Suprapubic skin (tissue), 4 donors: ENCODE measurements at places on chromosomes 16 and 17. TPM values are rescaled to one million over a fixed set of nuclear protein-coding genes. Genes with fewer than 3 reads are reported as not detected.

GRCh38 chr16:56413381-56413780 lies 12.0 kb downstream of the AMFR start:
- no peak for DNase-seq

DNA sequence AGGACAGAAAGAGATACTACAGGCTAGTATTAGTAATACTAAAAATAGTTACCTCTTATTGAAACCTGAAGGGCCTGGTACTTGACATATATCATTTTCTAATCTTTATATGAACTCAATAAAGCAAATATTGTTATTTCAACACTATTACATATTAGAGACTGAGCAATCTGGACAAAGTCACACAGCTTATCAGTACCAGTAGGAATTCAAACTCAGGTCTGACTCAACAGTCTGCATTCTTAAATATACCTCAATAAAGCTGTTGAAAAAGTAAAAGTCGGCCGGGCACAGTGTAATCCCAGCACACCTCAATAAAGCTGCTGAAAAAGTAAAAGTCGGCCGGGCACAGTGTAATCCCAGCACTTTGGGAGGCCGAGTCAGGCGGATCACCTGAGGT lies 67.4 kb downstream of the KANSL1 start:
- DNase-seq = no peak

- DNase-seq = no peak
Measured at GRCh38 chr16:23500212-23500861, 10.0 kb downstream of the GGA2 start.

GRCh38 chr16:79272141-79272577 lies 328.4 kb downstream of the MAF start:
- DNase-seq = no peak

GRCh38 chr16:84746875-84747274 lies 47.1 kb downstream of the USP10 start:
- DNase-seq = no peak

DNA sequence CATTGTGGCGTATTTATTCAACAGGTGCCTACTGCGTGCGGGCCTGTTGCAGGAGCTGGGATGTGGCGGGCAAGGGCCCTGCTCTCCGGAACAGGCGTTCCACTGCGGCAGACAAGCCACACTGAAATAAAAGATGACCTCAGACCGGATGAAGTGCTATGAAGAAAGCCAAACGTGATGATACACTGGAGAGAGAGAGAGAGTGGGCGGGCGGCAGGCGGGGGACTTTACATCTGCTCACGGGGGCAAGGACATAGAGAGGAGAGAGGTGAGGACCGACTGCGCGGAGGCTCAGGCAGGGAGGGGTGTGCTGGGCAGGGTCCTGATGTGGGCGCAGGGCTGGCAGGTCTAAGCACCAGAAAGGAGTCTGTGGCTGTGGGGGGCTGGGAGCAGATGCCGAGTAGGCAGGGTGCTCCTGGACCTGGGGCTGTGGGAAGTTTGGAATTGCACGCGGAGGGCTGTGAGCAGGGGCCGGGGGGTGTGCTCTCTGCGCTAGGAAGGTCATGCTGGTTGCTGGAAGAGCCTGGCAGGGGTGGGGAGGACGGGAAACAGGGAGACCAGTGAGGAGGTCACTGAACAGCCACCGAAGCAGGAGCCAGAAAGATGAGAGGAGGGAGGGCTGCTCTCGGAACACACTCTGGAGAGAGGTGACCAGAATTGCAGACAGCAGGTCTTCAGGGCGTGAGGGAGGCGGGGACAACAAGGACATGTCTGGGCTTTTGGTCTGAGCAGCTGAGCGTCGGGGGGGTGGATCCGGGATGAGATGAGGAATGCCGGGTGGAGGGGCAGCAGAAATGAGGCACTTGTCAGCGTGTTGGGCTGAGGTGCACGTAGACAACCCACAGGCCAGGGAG lies 9.9 kb downstream of the MXRA7 start:
- peak; percentile 87 for DNase-seq

DNA sequence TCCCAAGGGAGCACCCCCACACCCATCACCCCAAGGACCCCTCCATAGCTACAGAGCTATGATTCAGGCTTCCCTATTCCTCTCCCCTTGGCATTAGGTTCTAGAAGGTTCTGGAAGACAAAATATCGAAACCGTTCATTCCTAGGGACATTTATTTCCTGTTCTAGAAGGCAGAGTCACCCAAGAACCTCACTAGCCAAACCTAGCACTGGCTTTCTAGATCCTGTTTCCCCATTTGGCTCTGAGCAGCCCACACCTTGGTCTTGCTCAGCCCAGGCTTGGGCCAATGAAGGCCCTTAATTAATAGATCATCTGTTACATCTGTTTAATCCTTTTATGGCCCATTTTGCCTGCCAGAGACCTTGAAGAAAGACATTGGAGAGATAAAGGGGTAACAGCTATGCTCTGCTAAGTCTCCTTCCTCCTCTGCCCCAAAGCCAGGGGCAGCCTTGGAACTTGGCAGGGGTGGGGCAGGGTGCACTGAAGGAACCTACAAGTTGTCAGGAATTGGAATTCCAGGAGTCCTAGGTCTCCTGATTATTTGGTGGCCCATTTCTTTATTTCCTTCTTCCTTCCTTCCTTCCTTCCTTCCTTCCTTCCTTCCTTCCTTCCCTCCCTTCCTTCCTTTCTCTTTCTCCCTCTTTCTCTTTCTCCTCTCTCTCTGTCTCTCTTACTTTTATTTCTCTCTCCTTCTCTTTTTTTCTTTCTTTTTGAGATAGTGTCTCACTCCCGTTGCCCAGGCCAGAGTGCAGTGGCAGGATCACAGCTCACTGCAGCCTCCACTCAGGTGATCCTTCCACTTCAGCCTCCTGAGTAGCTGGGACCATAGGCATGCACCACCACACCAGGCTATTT lies 8.7 kb upstream of the FZD2 start:
- no peak for DNase-seq

GRCh38 chr16:56944954-56945839 lies 13.3 kb downstream of the HERPUD1 start:
- DNase-seq = no peak

- peak; percentile 13 for DNase-seq
Measured at GRCh38 chr16:12584488-12585233, 219.0 kb downstream of the CPPED1 start.

DNA sequence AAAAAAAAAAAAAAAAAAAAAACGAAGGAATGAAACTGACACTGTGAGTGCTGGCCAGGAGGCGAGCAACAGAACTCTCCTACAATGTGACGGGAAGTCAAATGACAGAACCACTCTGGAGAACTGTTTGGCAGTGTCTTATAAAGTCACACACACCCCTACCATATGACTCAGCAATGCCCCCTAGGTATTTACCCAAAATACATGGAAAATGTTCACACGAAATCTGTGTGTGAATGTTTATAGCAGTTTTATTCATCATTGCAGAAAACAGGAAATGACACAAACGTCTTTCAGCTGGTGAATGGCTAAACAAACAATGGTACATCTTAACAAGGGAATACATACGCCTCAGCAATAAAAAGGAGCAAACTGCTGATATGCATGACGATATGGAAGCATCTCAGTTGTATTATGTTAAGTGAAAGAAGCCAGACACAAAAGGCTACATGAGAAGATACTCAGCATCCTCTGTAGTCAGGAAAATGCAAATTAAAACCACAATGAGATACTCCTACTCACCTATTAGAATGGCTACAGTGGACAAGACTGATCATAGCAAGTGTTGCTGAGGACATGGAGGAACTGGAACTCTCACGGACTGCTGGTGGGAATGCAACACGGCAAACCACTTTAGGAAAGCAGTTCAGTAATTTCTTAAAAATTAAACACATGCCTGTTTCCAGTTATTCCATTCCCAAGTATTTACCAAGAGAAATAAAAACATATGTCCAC lies 74.7 kb downstream of the TBC1D16 start:
- no peak for DNase-seq

DNA sequence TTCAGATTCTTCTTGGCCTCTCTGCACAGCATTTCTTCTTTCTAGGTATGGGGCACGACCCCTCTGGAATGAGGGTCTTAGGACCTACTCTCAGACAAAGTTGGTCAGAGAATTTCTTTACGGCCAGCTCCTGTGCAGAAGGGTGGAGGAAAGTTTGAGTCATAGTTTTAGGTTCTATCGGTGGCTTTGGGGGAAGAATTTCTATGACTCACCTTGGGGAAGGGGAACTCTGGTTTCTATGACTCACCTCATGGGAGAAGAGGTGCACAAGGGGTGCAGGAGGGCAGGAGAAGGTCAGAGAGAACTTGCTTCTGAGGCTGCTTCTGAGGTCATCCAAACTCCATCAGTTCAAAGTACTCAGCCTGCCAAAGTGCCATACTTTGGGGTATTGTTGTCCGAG lies 2.5 kb upstream of the ABCC12 start:
- no peak for DNase-seq

DNA sequence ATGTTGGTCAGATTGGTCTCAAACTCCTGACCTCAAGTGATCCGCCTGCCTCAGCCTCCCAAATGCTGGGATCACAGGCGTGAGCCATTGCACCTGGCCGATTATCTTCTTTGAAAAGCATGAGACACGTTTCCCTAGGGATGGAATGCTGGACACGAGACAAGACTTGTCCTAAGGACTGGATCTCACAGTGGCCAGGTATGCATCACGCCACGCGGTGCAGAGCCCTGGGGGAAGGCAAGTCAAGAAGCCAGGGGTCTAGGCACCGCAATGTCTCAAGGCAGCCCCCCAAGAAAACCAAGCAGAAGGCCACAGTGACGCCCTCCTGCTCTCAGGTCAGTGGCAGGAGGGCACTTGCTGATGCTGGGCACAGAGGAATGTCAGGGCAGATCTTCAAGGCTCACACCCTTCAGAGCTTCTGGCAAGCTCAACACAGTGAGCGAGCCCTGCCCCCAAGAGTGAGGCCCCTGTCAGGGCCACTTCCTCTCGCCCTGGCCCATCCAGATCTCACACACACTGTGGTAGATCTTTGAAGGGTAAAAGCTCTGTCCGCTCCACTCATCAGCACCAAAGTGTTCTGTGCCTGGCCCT lies 134.7 kb downstream of the ZNF778 start:
- DNase-seq = no peak

- DNase-seq = peak; percentile 35
Measured at GRCh38 chr16:2824626-2825025, 5.5 kb upstream of the ZG16B start.

DNA sequence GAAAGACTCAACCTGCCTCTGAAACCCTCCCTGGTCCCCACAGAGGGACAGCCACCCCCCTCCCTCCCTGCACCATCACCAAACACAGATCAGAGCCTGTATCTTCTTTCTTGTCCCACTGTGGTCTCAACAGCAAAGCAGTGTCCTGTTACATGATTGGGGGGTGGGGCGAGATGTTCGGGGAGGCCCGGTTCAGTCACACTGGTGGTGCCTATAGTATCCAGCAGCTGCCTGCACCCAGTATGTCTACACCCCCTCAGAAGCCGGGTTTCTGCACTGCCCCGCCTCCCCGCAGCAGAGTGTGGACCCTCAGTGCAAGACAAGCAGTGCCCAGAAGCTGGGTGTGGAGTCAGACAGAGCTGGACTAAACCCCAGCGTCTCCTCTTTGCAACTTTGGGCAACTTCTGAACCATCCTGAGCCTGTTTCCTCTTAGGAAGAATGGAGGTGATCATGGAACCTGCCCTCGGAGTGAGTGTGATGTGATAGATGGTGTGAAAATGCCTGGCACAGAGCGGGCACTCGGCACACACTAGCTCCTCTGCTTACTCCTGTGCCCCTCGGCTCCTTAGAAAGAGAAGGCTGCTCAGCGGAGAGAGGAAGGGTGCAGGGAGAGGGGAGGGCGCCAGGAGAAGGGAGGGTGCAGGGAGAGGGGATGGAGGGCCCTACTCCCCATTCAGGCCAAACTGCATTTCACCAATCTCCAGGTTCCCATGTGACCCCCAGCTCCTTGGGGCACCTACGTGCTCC lies 84.0 kb upstream of the TNRC6C start:
- DNase-seq = no peak

DNA sequence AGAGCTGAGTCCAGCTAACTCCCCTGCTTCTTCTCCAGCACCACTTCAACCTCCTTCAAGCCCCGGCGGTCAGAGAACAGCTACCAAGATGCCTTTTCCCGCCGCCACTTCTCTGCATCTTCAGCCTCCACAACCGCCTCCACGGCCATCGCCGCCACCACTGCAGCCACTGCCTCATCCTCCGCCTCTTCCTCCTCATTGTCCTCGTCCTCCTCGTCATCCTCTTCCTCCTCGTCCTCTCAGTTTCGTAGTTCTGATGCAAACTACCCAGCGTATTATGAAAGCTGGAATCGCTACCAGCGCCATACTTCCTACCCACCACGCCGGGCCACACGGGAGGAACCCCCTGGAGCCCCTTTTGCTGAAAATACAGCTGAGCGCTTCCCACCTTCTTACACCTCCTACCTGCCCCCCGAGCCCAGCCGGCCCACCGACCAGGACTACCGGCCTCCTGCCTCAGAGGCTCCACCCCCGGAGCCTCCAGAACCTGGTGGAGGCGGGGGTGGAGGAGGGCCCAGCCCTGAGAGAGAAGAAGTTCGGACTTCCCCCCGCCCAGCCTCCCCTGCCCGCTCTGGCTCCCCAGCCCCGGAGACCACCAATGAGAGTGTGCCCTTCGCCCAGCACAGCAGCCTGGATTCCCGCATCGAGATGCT lies 7.1 kb downstream of the SETD1A start:
- no peak for DNase-seq

DNA sequence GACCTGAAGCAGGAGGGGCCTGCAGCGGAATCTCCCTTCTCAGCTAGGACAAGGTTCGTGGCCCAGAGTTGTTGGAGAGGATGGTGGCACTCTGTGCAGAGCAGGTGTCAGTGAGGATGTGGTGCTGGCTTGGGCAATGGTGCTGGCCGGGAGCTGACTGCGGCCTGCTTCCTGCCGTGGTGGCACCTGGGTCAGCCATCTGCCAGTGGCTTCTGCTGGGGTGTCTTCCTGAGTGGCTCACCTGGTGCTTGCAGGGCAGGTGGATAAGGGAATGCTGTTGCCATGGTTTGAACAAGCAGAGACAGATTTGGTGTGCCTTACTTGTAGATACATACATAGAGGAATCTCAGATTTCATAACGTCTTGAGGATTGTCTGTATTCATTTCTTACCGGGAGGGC lies 69.6 kb downstream of the SEC14L1 start:
- DNase-seq = peak; percentile 69

DNA sequence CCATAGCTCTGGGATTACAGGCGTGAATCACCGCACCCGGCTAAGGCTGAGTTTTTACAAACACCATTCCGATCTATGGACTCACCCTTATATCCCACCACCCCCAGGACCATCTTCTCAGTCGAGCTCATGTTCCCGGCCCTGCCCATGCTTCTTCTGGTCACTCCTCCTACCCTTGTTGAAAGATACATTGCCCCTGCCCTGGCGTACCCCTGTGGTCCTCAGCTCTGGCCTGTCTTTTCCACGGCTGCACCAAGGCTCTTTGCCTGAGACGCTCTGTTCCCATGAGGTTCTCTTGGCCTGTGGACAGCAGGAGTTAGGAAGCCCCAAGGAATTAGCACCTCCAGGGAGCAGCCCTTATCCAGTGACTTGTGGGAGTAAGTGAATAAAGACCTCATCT lies 379.4 kb upstream of the TNRC6C start:
- no peak for DNase-seq

KRT32 gene
- 11.5 TPM for total RNA-seq

C16orf96 gene
- 1.2 TPM for total RNA-seq

ITGAL gene
- total RNA-seq = 0.70 TPM

OTOA gene
- total RNA-seq = 0.40 TPM

TUBG2 gene
- 32.3 TPM for total RNA-seq

TRPV2 gene
- 13.9 TPM for total RNA-seq

FOXC2 gene
- total RNA-seq = not detected

KRTAP3-1 gene
- 15.5 TPM for total RNA-seq

CORO6 gene
- total RNA-seq = 5.7 TPM

LRRC75A gene
- total RNA-seq = 0.98 TPM

KCNJ18 gene
- 32.9 TPM for total RNA-seq

CCL5 gene
- total RNA-seq = 2.3 TPM

C16orf54 gene
- not detected for total RNA-seq
